ENCODE measurements at places on chromosomes 5 and 9.

- DNase-seq: no peak
Measured at GRCh38 chr5:65068410-65068809, 299.7 kb downstream of the CWC27 start.

- peak; percentile 45 for DNase-seq
Measured at GRCh38 chr9:4904322-4905134, 80.5 kb upstream of the JAK2 start.

DNA sequence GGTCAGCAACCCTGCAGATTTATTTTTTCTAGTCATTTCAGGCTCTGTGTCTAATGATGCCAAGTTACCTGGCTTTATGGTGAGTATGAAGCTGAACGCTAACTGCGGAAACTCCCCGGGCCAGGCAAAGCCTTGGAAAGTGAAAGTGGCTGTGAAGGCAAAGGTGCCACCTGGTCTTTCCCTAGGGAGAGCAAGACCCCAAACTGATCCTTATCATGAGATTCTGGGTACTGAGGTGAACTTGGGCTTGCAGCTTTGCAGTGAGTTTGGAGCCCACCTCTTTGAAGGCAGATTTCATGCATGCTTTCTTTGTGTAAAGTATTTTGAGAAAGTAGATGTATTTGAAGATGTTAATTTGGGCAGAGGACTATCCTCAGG, 63.3 kb downstream of the CARTPT start:
- DNase-seq: no peak

DNA sequence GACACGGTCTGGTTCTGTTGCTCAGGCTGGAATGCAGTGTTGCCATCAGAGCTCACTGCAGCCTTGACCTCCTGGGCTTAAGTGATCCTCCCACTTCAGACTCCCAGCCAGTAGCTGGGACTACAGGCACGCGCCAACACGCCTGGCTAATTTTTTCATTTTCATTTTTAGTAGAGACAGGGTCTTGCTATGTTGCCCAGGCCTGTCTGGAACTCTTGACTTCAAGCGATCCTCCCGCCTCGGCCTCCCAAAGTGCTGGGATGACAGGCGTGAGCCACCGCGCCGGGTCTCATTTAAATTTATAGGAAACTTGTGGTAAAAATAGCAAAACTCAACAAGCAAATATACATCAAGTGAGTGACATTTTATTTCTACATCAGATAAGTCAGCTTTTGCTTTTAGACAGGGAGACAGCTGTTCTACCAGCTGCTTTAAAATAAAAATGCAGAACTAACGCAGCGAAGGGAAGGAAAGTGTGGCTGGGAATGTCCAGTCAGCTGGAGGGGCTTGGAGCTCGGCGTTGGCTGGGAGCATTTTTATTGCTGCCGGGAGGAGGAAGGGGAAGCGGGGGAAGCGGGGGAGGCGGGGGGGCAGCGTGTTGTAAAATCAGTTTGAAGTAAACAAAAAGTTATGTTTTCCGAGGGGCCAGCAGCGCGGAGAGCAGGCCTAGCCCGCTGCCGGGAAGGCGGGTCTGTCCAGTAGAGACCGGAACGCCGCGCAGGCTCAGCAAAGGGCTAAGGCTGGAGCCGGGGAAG, 707 bp upstream of the ZFYVE16 start:
- DNase-seq: peak; percentile 27

GRCh38 chr9:69085569-69086283, 50.2 kb downstream of the FXN start:
- peak; percentile 51 for DNase-seq

DNA sequence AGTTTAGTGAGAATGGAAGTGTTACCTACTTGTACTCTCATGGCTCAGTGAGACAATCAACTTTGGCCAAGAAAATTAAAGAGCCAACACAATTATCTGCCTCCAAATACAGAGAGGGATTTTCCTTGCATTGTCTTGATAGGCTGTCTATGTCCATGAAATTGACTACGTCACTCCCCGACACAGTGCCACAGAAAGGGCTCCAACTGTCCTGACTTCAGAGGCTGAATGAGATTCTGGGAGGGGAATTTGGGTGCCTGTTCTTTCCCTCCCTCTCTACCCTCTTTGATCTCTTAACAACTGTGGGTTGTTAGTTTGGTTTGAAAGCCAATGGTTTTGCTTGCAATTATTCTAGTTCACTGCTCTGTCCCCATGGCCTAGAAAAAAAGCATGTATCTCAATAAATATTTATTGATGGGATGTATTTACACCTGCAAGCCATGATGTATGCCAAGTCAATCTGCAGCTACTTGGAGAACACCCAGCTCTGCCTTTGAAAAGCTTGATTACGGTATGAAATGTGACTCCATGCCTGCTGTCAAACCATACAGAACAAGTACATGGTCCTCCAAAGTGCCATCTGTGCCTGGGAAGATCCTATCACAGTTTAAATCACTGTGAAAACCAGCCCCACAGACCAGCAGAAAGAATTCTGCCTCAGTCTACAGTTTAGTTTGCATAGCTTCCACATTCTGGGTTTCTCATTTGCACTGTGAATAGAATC, 37.3 kb downstream of the CAPSL start:
- no peak for DNase-seq

- DNase-seq: no peak
Measured at GRCh38 chr5:133602835-133603380, 9.4 kb downstream of the FSTL4 start.

DNA sequence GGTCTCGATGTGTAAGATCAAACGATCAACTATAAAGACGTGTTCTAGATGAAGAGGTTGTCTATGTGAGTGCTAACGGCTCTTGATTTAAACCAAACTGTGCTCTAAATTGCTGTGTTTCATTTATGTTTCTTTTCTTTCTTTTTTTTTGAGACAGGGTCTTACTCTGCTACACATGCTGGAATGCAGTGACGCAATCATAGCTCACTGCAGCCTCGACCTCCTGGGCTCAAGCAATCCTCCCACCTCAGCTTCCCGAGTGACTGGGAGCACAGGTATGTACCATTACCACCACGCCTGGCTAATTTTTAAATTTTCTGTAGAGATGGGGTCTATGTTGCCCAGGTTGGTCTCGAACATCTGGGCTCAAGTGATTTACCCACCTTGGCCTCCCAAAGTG, 24.0 kb upstream of the RNF130 start:
- no peak for DNase-seq

DNA sequence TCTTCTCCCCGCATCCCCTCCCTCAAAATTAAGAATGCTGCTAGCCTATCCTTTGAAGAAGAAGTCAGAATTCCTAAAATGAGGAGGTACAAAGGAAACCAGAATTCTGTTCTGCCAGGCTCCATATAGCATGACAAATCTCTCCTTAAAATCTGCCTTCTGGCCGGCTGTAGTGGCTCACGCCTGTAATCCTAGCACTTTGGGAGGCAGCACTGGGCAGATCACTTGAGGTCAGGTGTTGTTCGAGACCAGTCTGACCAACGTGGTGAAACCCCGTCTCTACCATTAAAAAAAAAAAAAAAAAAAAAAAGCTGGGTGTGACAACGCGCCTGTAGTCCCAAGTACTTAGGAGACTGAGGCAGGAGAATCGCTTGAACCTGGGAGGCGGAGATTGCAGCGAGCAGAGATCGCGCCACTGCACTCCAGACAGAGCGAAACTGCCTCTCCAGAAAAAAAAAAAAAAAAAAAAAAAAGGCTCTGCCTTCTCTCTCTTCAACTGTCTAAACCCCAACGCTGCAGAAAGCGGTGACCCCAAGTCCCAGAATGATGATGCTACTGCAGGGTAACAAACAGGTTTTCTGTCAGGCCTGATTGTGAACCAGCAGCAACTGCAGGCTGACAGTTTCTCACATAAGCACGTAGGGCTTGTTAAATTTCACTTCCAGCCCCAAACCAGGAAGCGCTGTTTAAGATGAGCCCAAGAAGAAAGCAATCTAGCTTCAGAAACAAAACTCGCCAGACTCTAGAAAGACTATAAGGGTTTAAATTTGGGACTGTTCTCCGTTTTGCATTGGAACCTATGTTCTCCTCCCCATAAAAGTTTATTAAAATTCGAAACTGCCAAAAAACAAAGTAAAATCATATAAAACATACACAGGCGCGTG, 963 bp upstream of the CAST start:
- DNase-seq: peak; percentile 50

DNA sequence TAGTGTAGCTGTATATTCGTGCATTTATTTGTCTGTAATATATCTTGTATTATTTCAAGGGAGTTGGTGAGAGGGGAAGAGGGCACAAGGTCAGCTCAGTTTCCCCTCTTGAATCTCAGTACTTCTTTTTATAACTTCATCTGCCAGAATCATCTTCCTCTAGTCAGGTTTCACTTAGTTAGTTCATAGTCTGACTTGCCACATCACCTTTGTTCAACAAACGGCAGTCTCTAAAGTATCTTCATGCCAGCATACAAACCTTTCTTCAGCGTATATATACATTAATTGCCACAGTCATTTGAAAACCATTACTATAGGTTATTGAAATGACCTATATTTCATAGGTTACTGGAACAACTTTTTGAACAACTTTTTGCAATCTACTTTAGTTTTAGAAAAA, 1.6 kb downstream of the ECM2 start:
- DNase-seq: no peak

GRCh38 chr5:160452036-160452435, 30.4 kb downstream of the PTTG1 start:
- no peak for DNase-seq

DNA sequence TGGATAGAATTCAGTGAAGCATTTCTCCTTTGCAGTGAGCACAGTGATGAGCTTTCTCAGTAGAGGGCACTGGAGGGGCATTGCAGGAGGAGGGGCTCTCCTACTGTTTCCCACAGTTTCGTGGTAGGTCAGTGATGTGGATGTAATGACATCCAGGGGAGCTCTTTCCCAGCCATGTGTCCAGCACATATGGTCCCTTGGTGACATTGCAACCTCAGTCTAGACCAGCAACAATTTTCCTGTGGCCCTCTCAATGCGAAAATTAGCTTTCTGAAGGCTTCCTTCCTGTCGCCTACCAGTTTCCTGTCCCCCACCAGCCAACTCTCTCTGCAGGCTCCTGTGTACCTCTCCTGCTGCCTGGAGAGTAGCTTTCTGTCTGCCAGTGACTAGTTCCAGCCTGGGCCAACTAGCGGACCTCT, 6.9 kb upstream of the PDCL start:
- DNase-seq: no peak

- no peak for DNase-seq
Measured at GRCh38 chr5:104800440-104801048, 1238.0 kb upstream of the NUDT12 start.

DNA sequence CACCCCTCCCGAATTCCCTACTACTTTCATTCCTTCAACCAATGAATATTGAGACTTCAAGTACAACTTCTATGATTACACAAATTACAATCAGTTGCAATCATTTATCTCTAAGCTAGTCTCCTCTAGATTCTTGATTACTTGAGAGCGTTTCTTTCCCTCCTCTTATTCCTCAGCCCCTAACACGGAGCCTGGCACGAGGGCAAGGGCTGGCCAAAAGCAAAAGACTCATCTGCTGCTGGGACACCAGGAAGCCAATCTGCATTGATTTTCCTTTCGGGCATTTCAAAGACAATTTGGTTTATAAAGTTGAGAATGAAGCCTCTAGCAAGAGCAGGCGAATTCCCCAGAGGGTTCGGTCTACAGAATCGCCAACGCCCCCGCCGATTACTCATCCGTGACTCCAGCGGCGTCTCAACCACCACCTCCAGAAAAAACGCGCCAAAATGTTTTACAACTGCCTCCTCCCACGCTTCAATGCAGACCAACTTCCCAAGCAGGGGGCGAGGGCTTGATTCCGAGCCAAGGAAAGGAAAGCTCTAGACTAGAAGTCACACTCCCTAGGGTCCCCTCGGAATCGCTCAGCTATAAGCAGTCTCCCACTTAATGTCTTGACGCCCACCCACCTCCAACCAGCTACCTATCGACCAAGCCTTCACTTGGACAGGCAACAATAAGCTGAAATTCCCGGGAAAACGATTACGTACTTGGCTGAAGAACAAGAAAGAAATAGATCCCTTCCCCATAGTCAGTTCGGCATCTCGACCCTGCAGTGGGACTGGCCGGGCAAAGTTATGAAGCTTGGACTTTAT, 1.5 kb downstream of the PCSK1 start:
- DNase-seq: peak; percentile 18

DNA sequence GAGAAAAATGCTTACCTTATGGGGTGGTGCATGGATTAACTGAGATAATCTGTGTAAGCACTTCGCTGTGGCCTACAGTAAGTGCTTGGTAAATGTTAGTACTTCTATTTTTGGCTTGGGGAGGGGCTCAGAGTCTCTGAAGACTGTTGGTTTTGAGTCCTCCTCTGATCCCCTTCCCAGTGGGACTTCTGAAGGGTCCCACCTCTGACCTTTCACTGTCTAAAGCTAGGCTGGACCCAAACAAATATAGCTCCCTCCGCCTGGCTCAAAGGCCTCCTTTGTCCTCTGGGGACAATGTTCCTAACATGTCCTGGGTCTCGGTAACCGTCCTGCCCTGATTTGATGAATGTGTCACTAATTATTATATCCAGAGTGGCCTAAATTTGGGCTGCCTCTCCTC, 34.8 kb downstream of the CAMK2A start:
- DNase-seq: no peak

DNA sequence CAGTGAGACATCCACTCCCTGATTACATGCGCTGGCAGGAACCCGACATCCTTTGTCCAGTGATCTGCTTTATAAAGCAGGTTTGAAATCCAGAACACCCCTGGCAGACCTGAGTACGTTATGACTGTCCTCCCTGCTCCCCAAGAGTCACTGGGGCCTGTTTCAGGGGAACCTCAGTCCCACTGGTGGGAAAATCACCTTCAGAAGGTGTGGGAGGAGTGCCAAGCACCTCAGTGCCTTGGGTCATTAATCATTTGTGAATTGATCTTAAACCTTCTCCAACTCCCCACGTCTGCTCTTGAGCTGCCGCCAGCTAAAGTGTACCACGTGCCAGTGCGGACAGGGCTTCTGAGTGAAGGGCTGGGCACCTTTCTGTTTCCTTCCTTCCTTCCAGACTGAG, 16.2 kb downstream of the SLC6A3 start:
- DNase-seq: no peak

DNA sequence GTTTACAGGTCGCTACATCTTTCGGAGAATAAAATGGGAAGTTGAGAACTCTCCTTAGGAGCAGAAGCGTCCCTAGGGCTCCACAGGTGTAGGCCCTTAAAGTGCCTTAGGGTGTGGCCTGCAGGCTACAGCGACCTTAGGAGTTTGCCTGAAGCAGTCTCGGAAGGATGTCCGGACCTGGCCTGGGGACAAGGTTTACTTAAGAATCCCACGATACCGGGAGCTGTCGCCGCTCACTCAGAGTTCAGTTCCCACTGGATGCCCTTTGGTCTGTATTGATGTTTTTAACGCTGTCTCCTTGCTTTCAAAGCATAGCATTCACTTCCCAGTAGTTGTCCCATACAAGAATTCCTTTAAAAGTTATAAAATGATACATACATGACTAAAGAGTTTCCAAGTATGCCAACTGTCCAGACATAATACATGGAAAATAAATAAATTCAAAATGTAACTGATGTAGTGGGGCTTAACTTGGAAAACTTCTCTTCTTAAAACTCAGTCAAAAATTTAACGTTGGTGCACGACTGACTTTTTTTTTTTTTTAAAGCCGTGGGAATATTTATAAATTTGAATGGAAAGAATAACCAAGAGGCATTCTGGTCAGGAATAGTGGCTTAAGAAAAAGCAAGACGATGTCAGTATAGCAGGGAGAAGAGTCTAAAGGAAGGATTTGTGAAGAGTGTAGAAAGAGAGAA, 848 bp downstream of the RAD50 start:
- DNase-seq: peak; percentile 23

GRCh38 chr9:33185858-33186257, 18.7 kb upstream of the B4GALT1 start:
- no peak for DNase-seq

- no peak for DNase-seq
Measured at GRCh38 chr5:77428526-77428925, 63.6 kb downstream of the WDR41 start.
